ENCODE measurements at places on chromosomes 7 and 10.
A peak's percentile ranks its signal among the peaks of the same experiment; 100 is the strongest.

DNA sequence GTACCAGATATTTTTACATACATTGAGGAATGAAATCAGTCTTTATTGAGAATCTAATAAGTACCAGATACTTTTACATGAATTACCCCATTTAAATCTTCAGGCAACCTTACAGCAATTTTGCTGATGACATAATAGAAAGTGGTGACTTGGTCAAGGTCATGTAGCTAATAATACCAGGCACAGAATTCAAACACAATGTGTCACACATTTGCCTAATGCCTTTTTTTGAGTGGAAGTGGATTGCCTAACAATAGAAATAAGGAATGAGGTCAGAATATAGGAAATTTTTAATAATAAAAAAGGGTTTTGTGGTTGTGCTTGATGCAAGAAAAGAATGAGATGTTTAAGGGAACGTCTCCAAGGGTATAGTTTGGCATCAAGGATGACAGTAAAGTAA is 466.6 kb upstream of the IGFBP3 start:
- no peak for DNase-seq

DNA sequence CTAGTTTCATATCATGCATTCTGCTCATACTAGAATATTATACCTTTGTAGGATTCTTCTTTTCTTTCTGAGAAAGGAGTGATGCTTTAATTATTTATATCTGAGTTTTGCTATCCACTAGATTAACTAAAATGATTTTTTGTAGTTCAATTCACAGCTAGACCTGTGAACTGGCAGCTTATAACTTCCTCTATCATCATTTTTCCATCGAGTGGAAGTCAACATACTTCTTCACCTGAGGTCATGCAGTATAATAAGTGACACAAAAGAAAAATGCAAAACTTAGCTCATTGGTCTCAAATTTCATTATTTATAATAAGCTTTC is 8.0 kb downstream of the LRRN3 start:
- no peak for DNase-seq

DNA sequence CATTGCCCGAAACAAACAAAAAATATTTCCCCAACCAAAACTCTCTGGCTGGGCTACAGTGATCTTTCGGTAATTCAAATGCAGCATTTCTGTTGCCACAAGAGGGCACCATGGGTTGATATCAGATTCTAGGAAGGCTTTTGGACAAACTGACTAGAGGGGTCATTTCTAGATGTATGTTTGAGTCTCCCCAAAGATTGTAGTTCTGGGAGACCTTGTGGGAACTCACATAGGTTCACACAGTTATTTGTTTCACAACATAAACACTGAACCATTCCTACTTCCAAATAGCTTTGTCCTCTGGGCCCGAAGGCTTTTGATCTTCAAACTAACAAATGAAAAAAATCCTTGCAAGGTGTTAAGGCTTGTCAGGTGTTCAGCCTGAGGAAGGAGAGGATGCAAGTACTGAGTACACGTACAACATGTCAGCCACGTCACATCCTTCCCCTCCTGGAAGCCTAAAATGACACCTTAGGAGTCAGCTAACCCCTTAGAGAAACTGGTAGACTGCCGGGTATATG is 37.0 kb upstream of the IL15RA start:
- DNase-seq = peak; percentile 19

GRCh38 chr7:69067397-69067796 is 530.9 kb upstream of the AUTS2 start:
- no peak for DNase-seq

DNA sequence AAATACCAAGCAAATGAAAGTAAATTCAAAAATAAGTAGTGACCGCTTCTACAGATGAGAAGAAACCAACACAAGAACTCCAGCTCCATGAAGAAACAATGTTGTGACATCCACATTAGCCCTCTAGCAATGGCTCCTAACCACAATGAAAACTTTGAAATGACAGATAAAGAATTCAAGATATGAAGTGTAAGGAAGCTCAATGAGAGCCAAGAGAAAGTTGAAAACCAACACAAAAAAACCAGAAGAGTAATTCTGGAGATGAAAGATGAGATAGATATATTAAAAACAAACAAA is 68.2 kb upstream of the DDC start:
- DNase-seq = no peak

DNA sequence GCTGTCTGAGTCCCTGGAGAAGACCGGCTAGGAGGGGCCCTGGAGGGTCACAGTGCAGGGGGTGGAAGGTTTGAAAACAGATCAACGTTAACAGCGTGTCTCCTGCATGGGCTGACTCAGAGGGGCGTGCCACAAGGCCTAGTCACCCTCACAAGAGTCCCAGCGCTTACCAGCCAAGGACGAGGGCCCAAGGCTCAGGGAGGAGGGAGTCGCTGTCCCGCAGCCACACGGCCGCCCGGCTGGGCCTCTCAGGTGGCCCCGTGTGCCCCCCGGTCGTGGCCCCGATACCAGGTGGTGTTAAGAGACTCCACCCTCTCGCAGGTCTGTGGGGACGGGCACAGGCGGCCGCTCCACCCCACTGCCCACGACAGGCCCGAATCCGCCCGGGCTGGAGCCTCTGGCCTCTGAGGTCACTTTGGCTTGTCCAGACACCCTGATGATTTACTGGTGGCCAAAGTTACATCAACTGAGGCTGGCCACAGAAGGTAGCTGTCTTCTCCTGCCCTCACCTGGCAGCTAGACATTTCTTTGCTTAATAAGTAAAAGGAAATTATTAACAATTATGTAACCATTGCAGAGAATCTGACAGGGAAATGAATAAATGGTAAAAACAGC is 34.0 kb downstream of the FAM20C start:
- DNase-seq = no peak

DNA sequence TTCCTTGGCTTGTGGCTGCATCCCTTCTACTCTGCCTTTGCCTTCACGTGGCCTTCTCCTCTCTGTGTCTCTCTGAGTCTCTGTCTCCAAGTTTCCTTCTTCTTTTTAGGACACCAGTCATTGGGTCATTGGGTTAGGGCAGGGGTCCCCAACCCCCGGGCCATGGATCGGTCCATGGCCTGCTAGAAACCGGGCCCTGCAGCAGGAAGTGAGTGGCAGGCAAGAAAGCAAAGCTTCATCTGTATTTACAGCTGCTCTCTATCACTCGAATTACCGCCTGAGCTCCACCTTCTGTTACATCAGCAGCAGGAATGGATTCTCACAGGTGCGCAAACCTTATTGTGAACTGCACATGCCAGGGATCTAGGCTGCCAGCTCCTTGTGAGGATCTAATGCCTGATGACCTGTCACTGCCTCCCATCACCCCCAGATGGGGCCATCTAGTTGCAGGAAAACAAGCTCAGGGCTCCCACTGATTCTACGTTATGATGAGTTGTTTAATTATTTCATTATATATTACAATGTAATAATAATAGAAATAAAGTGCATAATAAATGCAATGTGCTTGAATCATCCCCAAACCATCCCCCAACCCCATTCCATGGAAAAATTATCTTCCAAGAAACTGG is 47.9 kb upstream of the DOCK1 start:
- no peak for DNase-seq

- peak; percentile 20 for DNase-seq
These were observed 340.0 kb upstream of the MEOX2 start for GRCh38 chr7:16026253-16027020.

DNA sequence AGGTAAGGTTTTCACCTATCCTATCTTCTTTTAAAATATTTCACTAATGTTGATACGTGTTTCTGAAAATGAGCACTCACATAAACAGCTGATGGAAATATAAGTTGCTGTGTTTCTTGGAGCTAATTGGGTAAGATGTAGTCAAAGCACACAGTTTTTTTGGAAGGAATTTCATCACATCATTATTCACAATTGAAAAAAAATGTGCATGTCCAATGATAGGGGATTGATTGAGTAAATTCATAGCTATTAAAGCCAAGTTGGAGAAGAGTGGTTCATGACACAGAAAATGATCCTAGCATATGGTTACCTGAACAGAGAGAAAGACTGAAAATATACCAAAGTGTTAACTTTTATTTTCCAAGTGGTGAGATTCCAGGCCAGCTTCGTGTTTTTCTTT is 29.6 kb downstream of the GLI3 start:
- no peak for DNase-seq

GRCh38 chr7:48274662-48275061 is 103.4 kb downstream of the ABCA13 start:
- DNase-seq = no peak

GRCh38 chr10:93189944-93190343 is 116.3 kb downstream of the CYP26A1 start:
- no peak for DNase-seq

GRCh38 chr10:12019283-12019971 is 23.2 kb downstream of the UPF2 start:
- no peak for DNase-seq

DNA sequence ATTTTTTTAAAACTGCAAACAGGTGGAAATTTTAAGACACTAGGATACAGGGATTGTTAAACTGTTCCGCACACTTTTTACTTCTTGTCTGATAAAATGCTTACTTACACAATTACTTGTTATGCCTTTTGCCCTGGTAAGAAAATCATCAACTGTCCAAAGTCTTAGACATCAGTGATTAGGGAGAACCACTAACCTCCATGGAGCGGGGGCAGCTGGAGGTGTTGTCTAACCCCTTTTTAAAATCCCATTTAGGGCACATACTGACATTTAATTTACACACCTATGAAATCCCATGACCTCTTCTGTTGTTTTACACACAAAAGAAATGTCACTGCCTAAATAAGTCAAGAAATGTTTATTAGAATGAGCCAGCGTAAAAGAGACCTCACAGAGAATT is 65.7 kb downstream of the TRIM24 start:
- no peak for DNase-seq

- no peak for DNase-seq
These were observed 31.9 kb downstream of the HEPACAM2 start for GRCh38 chr7:93194386-93194785.

DNA sequence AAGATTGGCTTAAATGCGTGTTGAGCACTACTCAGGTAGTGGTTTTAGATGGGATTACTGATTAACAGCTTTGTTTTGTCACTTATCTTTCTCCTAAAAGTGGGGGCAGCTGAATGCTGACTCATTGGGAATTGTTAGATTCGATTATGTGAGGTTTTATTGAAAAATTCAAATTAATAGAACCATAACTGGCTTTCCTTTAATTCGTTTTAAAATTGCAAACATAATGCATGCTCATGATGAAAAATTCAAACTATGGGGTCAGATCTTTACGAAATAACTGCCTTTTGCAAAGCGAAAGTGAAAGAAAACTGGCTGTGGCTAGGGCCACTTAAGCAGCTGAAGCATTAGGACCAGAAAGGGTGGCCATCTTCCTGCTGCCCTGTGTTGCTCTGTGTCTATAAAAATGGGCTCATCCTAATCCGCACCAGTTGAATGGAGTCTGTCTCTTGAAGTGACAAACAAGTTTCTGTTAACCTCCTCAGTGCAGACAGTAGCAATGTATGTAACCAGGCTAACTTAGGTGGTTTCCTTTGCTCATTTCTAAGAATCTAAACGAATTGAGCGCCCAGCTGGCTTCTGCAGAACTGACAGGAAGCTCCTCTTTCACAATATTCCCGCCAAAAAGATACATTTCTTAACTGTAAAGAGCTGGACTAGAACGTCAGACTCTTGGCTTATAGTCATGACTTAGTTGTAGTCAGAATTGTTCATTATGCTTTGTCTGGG is 27.8 kb downstream of the DENND10 start:
- no peak for DNase-seq

DNA sequence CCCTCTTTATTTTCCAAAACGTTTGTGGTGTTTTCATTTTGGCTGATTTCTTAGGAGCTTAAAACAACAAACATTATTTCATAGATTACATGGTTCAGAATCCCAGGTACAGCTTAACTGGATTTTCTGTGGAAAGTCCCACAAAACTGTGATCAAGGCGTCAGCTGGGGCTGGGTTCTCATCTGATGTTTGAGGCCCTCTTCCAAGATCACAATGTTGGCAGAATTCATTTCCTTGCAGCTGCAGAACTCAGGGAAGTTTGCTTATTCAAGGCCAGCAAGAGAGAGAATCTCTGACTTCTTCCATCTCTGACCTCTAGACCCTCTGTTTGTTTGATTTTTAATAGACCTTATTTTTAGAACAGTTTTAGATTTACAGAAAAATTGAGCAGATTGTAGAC is 108.4 kb upstream of the AGK start:
- DNase-seq = no peak

- peak; percentile 22 for DNase-seq
These were observed 670 bp downstream of the TPK1 start for GRCh38 chr7:144835155-144835611.

- DNase-seq = no peak
These were observed 197.7 kb upstream of the HPS1 start for GRCh38 chr10:98644466-98644865.

GRCh38 chr10:85446827-85447226 is 919.8 kb downstream of the GRID1 start:
- no peak for DNase-seq

- DNase-seq = no peak
These were observed 699.1 kb downstream of the SUGCT start for GRCh38 chr7:40833888-40834234.

- no peak for DNase-seq
These were observed 2.5 kb upstream of the MEST start for GRCh38 chr7:130489140-130489983.
